ENCODE measurements at places on chromosomes 3 and 15.

DNA sequence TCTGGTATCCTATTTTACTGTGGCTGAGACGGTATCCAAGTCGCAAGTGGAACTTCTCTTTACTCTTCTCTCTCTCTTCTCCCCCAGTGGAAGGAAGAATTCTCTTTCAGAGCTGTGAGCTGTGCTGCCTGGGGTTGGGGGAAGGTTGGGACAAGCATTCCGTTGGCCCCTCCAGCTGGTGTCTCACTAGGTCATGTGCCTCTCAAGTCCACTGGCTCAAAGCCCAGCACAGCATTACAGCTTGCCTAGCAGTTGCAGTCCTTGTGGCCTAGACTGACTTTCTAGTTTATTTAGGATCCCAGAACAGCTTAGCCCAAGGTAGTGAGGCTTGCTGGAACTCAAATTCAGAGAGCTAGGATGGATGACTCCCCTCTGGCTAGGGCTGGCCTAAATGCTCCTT, 76.1 kb upstream of the SPATA16 start:
- H3K27me3 ChIP-seq = no peaks in the 10 kb centered on the region
- no peak overlapping the region for H3K4me3 ChIP-seq
- no peak overlapping the region for H3K27ac ChIP-seq
- peaks cover 10% of the 10 kb centered on the region for H3K4me1 ChIP-seq
- no peak for DNase-seq

- H3K27ac ChIP-seq = no peak overlapping the region
- no peaks in the 10 kb centered on the region for H3K4me1 ChIP-seq
- H3K4me3 ChIP-seq = no peak overlapping the region
Observed at GRCh38 chr3:29381595-29381994, 100.7 kb downstream of the RBMS3 start.

DNA sequence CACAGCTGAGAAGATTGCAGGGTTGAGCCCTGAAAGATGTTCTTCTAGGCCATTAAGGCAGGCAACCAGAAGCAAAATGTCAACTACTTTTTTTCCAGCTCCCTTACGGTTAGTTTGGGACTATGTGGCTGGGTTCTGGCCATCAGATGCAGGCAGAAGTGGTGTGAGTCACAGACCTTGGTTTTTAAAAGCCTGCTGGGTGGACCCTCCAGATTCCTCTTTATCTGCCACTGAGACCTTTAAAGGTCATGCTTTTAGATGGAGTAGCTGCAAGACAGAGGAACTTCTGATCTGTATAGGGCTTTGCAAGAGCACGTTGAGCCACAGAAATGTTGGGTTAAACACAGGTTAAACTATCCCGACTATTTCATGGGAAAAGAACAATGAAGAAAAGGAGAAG, 102.9 kb downstream of the CHST2 start:
- H3K4me3 ChIP-seq = no peak overlapping the region
- H3K4me1 ChIP-seq = peaks cover 7% of the 10 kb centered on the region
- H3K27me3 ChIP-seq = no peaks in the 10 kb centered on the region
- H3K27ac ChIP-seq = no peak overlapping the region

GRCh38 chr3:27326202-27326601, 43.0 kb downstream of the NEK10 start:
- no peaks in the 10 kb centered on the region for H3K27me3 ChIP-seq
- H3K27ac ChIP-seq = no peak overlapping the region
- no peaks in the 10 kb centered on the region for H3K36me3 ChIP-seq
- no peak overlapping the region for H3K4me3 ChIP-seq

- no peaks in the 10 kb centered on the region for H3K27me3 ChIP-seq
- H3K27ac ChIP-seq = no peak overlapping the region
- no peak overlapping the region for H3K4me3 ChIP-seq
- H3K4me1 ChIP-seq = no peaks in the 10 kb centered on the region
Observed at GRCh38 chr3:178297199-178297598, 239.0 kb upstream of the KCNMB2 start.

- H3K27me3 ChIP-seq = peaks cover 31% of the 10 kb centered on the region
- no peaks in the 10 kb centered on the region for H3K36me3 ChIP-seq
- H3K4me1 ChIP-seq = peaks cover 7% of the 10 kb centered on the region
- DNase-seq = no peak
- H3K4me3 ChIP-seq = no peak overlapping the region
Observed at GRCh38 chr3:194384569-194385001, 14.5 kb downstream of the GP5 start.

DNA sequence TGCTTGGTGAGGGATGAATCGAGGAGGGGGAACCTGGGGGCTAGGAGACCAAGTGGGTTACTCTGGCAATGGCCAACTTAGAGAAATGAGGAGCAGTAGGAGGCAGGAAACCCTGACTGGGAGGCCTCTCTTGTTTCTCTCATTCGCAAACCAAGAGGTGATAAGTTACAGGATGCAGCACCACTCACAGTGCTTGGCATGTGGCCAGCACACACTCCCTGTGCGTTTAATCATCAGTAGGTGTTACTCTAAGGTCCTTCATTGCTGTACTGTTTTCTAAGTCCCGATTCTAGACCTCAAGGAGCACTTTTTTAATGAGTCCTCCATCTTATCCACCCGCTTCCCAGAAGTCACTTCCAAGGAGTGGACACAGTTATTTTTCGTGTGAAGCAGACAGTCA, 314.1 kb upstream of the TRIM42 start:
- no peaks in the 10 kb centered on the region for H3K36me3 ChIP-seq
- H3K4me1 ChIP-seq = peaks cover under 1% of the 10 kb centered on the region
- no peak overlapping the region for H3K27ac ChIP-seq
- H3K4me3 ChIP-seq = no peak overlapping the region
- DNase-seq = no peak
- peaks cover 4% of the 10 kb centered on the region for H3K27me3 ChIP-seq

DNA sequence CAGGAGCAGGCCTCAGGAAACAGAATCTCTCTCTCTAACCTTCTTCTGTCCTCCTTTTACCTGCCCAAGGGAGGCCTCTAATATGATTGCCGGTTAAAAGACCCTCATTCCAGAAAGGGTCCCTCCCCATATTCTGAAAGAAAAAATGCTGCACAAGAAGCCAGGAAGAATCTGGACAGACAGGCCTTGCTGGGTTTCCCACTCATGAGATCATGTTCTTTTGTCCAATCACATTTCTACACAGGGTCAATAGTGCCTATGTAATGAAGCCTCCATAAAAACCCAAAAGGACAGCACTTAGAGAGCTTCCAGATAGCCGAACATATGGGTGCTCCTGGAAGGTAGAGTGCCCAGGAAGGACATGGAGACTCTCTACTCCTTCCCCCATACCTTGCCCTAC, 146.0 kb downstream of the MYO9A start:
- H3K27me3 ChIP-seq = no peaks in the 10 kb centered on the region
- no peak overlapping the region for H3K27ac ChIP-seq
- no peak for DNase-seq
- H3K36me3 ChIP-seq = peaks cover 4% of the 10 kb centered on the region
- H3K4me1 ChIP-seq = peaks cover 20% of the 10 kb centered on the region
- no peak overlapping the region for H3K4me3 ChIP-seq

- H3K4me1 ChIP-seq = peaks cover 12% of the 10 kb centered on the region
- H3K36me3 ChIP-seq = peaks cover 3% of the 10 kb centered on the region
- H3K27me3 ChIP-seq = no peaks in the 10 kb centered on the region
- no peak overlapping the region for H3K27ac ChIP-seq
- DNase-seq = no peak
Observed at GRCh38 chr3:31848911-31849310, 132.2 kb downstream of the OSBPL10 start.

All from progenitor cell of endocrine pancreas (in vitro differentiated cells).